ENCODE measurements at places on chromosomes 5 and 9. TPM values are rescaled to one million over a fixed set of nuclear protein-coding genes. Genes with fewer than 3 reads are reported as not detected.

The ZNF462 gene
- total RNA-seq, result 25.4 TPM

The ROPN1L gene
- total RNA-seq, result 1.9 TPM

The RC3H2 gene
- 44.3 TPM for total RNA-seq

The DND1 gene
- total RNA-seq, result 0.84 TPM

The FAM78A gene
- total RNA-seq, result 14.8 TPM

The SEC61B gene
- 116 TPM for total RNA-seq

All from upper lobe of right lung (tissue), 1 donor.